Type B pancreatic cell (in vitro differentiated cells): ENCODE measurements at places on chromosomes 16 and 17. TPM values are rescaled to one million over a fixed set of nuclear protein-coding genes. Genes with fewer than 3 reads are reported as not detected.

Gene PPM1E
- total RNA-seq: 1.1 and 3.6 TPM in 2 replicates

Gene PRKCB
- total RNA-seq: 0.95 and 10.2 TPM in 2 replicates

Gene TBCD
- total RNA-seq: 65.4 and 104 TPM in 2 replicates

Gene TGFB1I1
- total RNA-seq: 5.0 and 25.6 TPM in 2 replicates

Gene KCNJ18
- not detected in 2 replicates for total RNA-seq

Gene OR1F1
- 0.34 TPM in 1 of 2 replicates, not detected in the other for total RNA-seq

Gene DYNLRB2
- total RNA-seq: 2.3 and 4.3 TPM in 2 replicates

Gene FBXW10
- 0.19 and 0.22 TPM in 2 replicates for total RNA-seq

GRCh38 chr16:67415872-67416793, at the start of gene ZDHHC1:
TSS of gene ZDHHC1 (minus strand) at chr16:67416477. CDS start at chr16:67407775, 8,702 bp downstream.
- peak; percentile 90 for DNase-seq

DNA sequence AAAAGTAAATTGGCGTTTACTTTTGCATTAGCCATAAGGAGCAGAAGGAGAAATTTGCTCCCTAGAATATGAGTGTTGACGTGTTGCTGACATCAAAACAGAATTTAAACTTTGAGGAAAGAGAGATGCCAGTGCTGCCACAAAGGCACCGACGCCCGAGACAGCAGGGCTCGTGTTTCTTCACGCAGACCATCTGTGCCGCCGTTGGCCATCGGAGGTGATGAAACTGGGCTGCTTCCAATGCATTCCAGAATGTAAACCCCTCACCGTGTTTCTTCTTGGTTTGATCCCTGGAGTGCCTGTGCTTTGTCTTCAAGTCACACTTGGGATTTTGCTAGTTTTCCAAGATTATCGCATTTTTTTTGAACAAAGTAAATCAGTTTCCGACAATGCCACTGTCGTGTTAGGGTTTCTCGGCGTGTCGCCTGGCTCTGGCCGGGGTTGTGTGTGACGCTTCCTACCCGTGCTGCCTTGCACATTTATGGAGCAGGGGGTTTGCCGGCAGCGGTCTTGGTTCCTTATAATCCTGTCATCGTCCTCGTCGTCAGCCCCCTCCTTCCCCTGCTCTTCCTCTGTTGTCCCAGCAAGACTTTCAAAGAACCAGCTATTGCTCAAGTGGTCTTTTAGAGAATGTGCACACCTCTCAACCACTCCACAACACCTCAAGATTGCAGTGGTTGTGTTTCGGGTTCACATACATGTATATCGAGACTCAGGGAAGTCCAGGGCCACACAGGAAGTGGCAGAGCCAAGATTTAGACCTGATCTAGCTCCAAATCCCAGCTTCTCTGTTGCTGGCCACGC, 103.9 kb downstream of the METRNL start:
- peak; percentile 50 for DNase-seq

DNA sequence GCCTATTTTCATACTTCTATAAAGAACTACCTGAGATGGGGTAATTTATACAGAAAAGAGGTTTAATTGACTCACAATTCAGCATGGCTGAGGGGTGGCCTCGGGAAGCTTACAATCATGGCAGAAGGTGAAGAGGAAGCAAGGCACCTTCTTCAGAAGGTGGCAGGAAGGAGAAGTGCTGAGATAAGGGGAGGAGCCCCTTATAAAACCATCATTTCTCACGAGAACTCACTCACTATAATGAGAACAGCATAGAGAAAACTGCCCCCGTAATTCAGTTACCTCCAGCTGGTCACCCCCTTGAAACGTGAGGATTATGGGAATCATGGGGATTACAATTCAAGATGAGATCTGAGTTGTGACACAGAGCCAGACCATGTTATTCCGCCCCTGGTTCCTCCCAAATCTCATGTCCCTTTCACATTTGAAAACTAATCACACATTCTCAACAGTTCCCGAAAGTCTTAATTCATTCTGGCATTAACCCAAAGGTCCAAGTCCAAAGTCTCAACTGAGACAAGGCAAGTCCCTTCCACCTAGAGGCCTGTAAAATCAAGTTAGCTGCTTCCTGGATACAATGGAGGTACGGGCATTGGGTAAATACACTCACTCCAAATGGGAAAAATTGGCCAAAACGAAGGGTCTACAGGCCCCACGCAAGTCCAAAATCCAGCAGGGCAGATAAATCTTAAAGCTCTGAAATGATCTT, 237.7 kb downstream of the CDH13 start:
- no peak for DNase-seq

DNA sequence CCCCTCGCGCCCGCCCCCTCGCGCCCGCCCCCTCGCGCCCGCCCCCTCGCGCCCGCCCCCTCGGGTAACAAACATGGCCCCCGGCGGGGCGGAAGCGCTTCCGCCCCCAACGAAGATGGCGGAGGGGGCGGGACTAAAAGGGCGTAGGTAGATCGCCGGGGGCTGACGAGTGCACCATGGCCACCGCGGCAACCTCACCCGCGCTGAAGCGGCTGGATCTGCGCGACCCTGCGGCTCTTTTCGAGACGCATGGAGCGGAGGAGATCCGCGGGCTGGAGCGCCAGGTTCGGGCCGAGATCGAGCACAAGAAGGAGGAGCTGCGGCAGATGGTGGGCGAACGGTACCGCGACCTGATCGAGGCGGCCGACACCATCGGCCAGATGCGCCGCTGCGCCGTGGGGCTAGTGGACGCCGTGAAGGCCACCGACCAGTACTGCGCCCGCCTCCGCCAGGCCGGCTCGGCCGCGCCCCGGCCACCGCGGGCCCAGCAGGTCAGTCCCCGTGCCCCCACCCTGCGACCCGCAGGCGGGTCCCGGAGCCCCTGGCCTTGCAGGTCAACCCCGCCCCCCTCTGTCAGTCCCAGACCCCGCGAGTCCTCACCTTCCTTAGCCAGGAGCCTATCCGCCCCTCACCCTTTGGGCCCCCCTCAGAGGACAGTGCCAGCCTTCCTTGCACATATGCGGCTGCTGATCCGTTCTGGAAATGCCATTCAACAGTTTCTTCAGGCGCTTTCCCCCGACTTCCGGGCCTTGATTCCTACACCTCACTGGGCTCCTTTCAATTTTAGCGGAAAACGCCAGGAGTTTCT, at the start of gene COG1:
Gene COG1 (plus strand): TSS at position 162 of the 808 bp plus-strand sequence. CDS start 15 bp downstream, at position 177.
- peak; percentile 78 for DNase-seq

DNA sequence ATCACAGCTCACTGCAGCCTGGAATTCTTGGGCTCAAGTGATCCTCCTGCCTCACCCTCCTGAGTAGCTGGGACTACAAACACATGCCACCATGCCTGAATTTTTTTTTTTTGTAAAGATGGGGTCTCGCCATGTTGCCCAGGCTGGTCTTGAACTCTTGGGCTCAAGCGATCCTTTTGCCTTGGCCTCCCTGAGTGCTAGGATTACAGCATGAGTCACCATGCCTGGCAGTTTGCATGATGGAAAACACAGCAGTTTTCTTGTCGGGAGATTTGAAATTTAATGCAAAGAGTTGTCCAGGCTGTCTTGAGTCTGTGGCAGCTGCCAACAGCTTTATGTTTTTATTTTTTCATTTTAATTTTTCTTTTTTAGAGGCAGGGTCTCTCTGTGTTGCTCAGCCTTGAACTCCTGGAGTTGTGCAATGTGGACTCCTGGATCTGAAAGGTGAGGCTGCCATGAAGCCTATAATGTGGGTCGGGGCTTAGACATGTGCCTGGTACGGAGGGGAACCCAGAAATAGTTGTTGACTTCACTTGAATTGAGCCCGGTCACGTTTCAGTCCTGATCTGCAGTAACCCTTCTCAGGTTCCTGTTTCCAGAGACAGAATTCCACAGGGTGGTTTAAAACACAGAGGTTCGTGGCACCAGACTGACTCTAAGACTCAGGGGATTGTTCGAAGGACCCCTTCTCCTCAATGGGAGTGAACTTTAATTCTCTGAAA, 18.7 kb downstream of the CD300A start:
- DNase-seq: no peak

- DNase-seq: no peak
These were observed 30.5 kb downstream of the CDH1 start for GRCh38 chr16:68767581-68767980.

- DNase-seq: no peak
These were observed at the start of gene ELMO3 for GRCh38 chr16:67199011-67199807. TSS of gene ELMO3 (plus strand) at chr16:67199131. CDS start at chr16:67199327, 196 bp downstream.

- no peak for DNase-seq
These were observed 10.2 kb downstream of the NARF start for GRCh38 chr17:82468692-82469091.

GRCh38 chr16:48879223-48880122, 269.5 kb upstream of the N4BP1 start:
- no peak for DNase-seq

- DNase-seq: no peak
These were observed 3.1 kb downstream of the PLEKHG4 start for GRCh38 chr16:67282447-67282805.

GRCh38 chr16:30797670-30798309, 10.8 kb upstream of the ZNF629 start:
- DNase-seq: no peak

DNA sequence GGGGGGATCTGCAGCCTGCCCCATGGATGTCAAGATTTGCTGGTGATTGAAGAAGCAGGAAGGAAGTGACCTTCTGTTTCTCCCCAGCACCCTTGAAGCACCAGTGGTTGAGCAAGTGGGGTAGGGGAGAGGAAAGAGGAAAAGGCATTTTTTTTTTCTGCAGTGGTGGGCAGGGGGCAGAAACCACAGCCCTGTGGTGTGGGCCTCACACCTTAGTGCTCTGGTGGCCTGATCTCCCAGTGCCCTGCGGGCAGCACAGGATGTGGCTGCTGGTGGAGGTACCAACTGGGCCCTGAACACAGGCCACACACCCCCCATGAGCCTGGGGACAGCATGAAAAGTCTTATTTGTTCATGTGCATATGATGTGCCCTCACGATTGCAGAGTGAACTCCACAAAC, 7.1 kb downstream of the ITGAD start:
- DNase-seq: no peak

GRCh38 chr16:87219287-87219909, 97.8 kb downstream of the C16orf95 start:
- DNase-seq: no peak
